ENCODE measurements at places on chromosomes 3 and 15. TPM values are rescaled to one million over a fixed set of nuclear protein-coding genes. Genes with fewer than 3 reads are reported as not detected.

DNA sequence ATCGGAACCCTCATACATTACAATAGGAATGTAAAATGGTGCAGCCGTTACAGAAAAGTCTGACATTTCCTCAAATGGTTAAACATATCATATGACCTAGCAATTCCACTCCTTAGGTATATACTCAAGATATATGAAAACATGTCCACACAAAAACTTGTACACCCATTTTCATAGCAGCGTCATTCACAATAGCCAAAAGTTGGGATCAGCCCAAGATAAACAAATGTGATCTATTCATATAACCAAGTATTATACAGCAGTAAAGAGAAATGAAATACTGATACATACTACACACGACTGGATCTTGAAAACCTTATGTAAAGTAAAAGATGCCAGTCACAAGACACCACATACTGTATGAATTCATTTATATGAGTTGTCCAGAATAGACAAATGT lies 102.4 kb downstream of the MSL2 start:
- no peak for DNase-seq
- H3K4me3 ChIP-seq, result no peak overlapping the region
- H3K27me3 ChIP-seq, result no peaks in the 10 kb centered on the region

The CDHR4 gene
- not detected for total RNA-seq

- no peaks in the 10 kb centered on the region for H3K4me1 ChIP-seq
- no peak for DNase-seq
- no peak overlapping the region for H3K27ac ChIP-seq
- no peak overlapping the region for H3K4me3 ChIP-seq
- H3K27me3 ChIP-seq, result no peaks in the 10 kb centered on the region
Measured at GRCh38 chr3:127710155-127710941, 37.6 kb downstream of the ABTB1 start.

The BSN gene
- total RNA-seq, result 0.15 TPM

The ADAMTS7 gene
- 12.0 TPM for total RNA-seq

DNA sequence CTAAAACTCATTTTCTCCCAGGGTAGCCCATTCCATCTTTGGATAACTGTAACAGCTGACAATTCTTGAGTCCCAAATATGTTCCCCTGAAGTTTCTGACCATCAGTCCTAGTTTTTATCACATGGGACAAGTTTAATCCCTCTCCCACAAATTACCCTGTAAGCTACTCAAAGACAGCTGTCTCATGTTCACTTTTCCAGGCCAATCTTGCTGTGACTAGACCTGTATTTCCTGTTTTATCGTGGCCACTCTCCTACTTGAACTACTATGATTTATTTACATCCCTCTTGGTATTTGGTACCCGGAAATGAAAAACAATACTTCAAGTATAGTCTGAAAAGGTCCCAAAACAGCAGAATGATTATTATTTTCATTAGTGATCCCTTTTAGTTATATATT lies 95.1 kb upstream of the MEX3B start:
- H3K4me3 ChIP-seq, result no peak overlapping the region
- no peaks in the 10 kb centered on the region for H3K27me3 ChIP-seq
- DNase-seq, result no peak
- peaks cover 3% of the 10 kb centered on the region for H3K4me1 ChIP-seq
- H3K27ac ChIP-seq, result no peak overlapping the region

The KPNA4 gene
- total RNA-seq, result 43.4 TPM
